ENCODE measurements at places on chromosomes 2 and 18.

GRCh38 chr18:26502823-26503222, 45.5 kb downstream of the KCTD1 start:
- no peak for DNase-seq

DNA sequence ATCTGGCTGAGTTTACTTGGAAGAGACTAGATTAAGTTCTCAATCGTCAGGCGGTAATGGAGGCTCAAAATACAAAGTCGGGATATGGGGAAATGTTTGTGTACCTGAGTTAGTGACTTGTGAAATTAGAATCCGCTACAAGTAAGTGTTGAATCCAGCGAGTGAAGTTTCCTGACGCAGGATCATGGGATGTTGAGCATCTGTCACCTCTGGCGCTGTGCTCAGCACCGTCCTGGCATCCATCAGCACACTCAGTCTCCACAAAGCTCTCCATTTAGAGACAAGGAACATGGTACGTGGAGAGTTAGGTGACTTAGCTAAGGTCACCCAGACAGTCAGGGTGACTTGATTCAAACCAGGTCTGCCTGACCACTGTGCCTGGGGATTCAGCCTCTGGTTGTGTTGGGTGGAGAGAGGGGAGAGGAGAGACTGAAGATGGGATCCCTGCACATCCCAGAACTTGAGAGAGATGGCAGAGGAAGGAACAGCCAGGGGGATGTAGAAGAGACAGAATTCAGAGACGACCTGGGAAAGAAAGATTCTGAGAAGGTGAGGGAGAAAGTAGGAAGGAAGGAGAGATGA, 251.2 kb downstream of the ACKR3 start:
- no peak for DNase-seq

DNA sequence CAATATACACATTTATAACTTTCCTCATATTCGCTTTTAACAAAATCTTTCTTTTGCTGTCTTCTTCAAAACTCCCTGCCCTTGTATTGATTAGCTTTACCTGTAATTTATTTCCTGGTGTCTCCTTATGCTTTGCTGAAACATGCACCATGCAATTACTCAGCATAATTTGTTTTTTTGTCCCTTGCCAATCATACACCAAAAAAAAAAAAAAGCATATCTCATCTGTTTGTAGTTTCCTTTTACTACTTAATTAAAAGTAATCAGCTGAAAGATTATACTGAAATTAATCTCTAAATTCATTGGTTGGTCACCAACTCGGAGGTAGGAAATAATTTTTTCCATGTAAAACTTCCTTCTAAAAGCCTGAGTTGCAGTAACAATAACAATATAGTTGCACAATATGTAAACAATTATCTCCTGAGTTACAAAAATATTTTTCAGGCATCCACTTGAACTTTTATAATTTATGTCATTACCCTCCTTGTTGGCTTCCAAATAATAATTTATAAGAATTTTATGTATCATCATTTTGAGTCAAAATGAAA, 53.0 kb upstream of the ROCK1 start:
- no peak for DNase-seq

DNA sequence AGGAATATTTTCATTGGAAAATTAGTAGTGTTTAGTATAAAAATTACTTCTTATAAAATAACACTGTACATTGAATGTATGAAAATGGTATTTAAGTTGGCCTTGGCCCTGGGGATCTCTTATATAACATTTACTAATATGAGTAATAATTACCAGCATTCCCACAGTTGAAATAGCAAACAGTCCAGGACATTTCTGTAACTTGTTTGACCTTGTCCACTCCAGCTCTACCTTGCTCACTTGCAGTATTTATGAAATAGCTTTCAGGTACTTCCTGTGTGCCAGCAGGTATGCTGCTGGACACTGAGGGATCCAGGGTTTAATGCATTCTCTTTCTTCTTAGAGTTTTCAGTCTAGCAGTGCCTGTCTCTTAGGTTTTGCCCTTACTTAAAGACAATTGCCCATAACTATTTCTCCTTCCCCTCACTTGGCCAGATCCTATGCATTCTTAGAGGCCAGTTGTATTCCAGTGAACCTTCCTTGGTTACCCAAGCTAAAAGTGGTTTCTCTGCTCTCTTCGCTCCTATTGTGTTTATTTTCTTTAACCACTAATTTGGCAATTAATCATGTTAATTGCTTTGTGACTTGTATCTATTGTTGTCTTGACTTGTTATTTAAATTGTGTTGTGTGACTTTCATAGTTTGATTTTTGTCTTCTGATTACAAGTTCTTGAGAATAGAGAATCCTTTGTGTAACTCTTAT, 25.9 kb downstream of the BABAM2 start:
- no peak for DNase-seq

DNA sequence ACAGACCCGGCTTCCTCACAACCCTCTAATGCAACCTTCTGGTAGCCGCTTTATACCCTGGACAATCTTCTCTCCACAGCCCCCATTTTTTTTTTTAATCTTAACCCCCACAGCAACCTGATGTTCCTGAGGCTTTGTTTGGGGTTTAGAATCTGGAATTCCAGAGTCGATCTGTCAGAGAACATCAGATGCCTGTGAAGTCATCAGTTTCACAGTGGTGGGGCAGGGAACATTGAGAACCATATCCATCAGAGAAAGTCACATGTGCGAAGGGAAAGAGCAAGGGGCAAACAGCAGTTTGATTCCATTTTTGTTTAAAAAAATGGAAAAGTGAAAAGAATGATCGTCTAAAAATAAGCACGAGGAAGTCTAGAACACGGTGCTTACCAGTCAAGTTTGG, 20.6 kb downstream of the NPAS2 start:
- no peak for DNase-seq

DNA sequence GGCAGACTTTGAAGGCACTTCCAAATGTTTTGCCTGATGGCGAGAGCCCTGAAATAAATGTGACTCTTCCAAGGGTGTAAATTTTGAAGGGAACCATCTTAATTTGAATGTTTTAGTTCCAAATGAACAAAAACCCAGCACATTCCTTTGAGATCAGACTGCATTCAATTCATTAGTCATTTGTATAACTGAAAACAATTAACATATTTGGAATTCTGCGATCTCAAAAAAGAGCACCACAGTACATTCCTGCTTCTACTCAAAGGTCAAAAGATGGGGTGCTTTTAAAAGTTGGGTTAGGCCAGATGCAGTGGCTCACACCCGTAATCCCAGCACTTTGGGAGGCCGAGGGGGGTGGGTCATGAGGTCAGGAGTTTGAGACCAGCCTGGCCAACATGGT, 38.2 kb upstream of the CHRNA1 start:
- no peak for DNase-seq

GRCh38 chr2:77778917-77779316, 256.7 kb upstream of the LRRTM4 start:
- DNase-seq, result no peak

DNA sequence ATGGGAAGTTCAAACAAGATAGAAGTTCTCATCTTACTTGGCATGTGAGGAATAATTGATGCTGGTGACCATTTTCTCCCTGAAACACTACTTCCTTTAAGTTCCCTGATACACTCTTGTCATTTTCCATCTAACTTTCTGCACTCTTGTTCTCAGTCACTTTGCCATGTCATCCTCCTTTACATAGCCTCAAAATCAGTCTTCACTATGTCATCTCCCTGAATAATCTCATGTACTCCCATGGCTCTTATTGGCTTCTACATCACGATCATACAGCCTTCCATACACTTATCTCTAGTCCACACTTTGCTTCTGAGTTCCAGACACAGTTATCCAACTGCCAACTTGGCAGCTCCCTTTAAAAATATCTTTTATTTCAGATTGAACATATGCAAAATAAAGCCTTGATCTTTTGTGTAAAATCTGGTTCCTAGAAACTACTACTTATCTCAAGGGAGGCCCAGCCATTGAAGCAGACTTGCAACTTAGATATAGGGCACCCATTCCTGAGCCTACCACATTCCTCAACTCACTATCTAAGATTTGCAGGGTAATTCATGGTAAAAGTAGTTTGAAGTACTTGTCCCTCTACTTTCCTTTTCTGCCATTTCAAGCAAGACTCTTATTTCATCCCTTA, 1070.2 kb upstream of the NXPH2 start:
- no peak for DNase-seq

DNA sequence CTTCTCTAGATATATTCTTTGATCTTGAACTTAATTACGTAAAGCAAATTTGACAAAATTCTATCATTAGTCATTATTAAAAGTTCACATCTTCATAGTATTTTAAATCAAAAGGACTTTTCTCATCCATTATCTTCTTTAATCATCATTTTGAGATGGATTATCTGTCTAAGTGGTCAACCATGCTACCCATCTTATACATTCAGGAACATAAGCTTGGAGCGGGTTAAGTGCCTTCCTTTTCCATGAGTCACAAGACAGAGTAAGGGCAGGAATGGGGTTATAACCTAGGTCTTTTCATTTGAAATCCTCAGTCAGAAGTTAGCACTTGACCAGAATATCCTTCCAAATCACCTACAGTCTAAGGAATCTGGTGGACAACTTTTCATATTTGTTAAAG, 297.1 kb downstream of the TCF4 start:
- DNase-seq, result no peak

- peak; percentile 72 for DNase-seq
Observed at GRCh38 chr2:180385601-180386201, 378.6 kb upstream of the CWC22 start.

- no peak for DNase-seq
Observed at GRCh38 chr2:10787176-10787968, 25.2 kb downstream of the PDIA6 start.

GRCh38 chr2:50953021-50953420, 78.9 kb downstream of the NRXN1 start:
- DNase-seq, result no peak

DNA sequence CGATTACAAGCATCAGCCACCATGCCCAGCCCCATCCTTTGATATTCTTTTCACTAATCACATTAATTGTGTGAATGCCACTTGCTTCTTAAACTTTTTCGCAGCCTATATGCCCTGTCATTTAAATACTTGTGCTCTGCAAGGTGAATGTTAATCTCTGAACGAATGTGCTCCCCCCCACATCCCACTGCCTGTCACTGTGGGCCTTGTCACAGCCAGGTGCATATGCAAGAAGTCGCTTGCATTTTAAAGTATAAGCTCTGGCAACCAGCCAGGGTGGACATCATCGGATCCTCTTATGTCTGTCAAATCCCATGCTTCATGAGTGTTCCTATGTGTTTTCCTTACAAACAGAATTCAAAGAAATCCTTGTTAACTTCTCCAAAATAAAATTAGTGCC, 304.4 kb downstream of the GALR1 start:
- DNase-seq, result no peak

DNA sequence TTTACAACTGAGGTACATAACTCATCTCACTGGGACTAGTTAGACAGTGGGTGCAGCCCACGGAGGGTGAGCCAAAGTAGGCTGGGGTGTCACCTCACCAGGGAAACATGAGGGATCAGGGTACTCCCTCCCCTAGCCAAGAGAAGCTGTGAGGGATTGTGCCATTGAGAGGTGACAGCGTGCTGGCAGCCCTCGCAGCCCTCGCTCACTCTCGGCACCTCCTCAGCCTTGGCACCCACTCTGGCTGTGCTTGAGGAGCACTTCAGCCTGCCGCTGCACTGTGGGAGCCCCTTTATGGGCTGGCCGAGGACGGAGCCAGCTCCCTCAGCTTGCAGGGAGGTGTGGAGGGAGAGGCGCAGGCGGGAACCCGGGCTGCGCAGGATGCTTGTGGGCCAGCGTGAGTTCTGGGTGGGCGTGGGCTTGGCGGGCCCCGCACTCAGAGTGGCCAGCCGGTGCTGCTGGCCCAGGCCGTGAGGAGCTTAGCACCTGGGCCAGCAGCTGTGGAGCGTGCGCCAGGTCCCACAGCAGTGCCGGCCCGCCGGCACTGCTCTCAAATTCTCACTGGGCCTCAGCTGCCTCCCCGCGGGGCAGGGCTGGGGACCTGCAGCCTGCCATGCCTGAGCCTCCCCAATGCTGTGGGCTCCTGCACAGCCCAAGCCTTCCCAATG, 44.5 kb upstream of the FAM110C start:
- no peak for DNase-seq

GRCh38 chr2:118292991-118293390, 204.7 kb downstream of the INSIG2 start:
- DNase-seq, result no peak
